HuH-7 (cell line): ENCODE measurements at places on chromosomes 16 and 17.

GRCh38 chr17:7922845-7923628 lies 6.6 kb downstream of the KCNAB3 start:
- DNase-seq, result no peak

- no peak for DNase-seq
These were observed 184.9 kb downstream of the HS3ST3A1 start for GRCh38 chr17:13416748-13417363.

DNA sequence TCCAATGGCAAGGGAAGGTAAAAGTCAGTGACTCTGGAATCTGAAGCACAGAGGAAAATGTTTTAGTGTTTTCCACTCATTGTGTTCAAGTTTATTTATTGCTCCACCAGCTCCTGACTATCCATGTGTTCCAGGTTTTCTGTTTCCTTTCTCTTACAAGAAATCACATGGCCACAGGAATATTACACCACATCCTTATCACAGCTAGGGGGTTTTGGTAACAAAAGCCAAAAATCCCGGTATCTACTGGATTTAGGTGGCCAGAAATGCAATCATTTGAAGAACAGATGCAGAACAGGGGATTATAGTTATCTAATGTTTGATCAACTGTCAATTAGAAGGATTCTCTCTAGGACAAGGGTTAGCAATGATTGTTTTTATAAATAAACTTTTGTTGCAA lies 47.9 kb downstream of the STH start:
- DNase-seq, result no peak

- no peak for DNase-seq
These were observed 63.9 kb downstream of the NDEL1 start for GRCh38 chr17:8499614-8500013.

- no peak for DNase-seq
These were observed 96.3 kb downstream of the GSG1L start for GRCh38 chr16:27967169-27967568.
